ENCODE measurements at places on chromosomes 3 and 15.
A peak's percentile ranks its signal among the peaks of the same experiment; 100 is the strongest.

GRCh38 chr3:47410417-47410720 is 29.5 kb downstream of the PTPN23 start:
- no peak for DNase-seq

DNA sequence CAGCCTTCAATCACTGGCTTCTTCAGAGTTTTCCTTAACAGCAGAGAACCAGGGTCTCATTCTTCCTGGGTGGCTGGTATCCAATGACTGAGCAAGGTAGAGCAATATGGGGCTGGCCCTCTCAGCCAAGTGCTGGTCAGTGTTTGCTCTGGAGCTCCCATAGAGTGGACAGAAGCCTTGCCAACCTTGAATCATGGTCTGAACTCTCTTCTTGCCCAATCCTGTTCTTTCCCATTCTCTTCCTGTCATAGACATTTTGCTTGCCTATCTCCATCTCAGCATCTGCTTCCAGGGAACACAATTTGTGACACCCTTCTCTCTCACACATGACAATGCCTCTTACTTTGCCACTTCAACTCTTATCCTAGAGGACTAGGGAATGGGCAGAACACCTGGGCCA is 245.6 kb upstream of the PEX5L start:
- no peak for DNase-seq

GRCh38 chr3:10164546-10165393 is at the start of gene IRAK2:
Gene IRAK2, plus strand, starts transcription at chr3:10164919. Its CDS starts 36 bp downstream, at chr3:10164955.
- peak; percentile 27 for DNase-seq

- DNase-seq, result no peak
Observed at GRCh38 chr3:195068084-195069080, 202.6 kb downstream of the XXYLT1 start.

GRCh38 chr3:44125882-44126281 is 115.8 kb upstream of the TOPAZ1 start:
- no peak for DNase-seq

- DNase-seq, result no peak
Observed at GRCh38 chr3:24119321-24119751, 174.2 kb downstream of the NR1D2 start.

GRCh38 chr3:40397129-40397528 is 10.1 kb downstream of the ENTPD3 start:
- DNase-seq, result no peak

GRCh38 chr3:194537732-194538247 is 51.0 kb upstream of the ATP13A3 start:
- no peak for DNase-seq

All from CD4-positive, alpha-beta T cell treated with Interleukin-4 for 4 hours (primary cell).